Tracheal epithelial cell (primary cell): ENCODE measurements at places on chromosomes 12 and 14. TPM values are rescaled to one million over a fixed set of nuclear protein-coding genes. Genes with fewer than 3 reads are reported as not detected.

ALDH6A1 gene
- total RNA-seq = 12.8 and 23.4 TPM in 2 replicates

KLHL33 gene
- total RNA-seq = not detected in 2 replicates

SPIC gene
- total RNA-seq = not detected in 2 replicates

TAS2R43 gene
- 0.96 TPM in 1 of 2 replicates, not detected in the other for total RNA-seq

SERPINA3 gene
- total RNA-seq = 9.4 and 11.1 TPM in 2 replicates
